ENCODE measurements at places on chromosomes 5 and 9.

GRCh38 chr5:147169901-147170300, 64.9 kb upstream of the STK32A start:
- DNase-seq: no peak

DNA sequence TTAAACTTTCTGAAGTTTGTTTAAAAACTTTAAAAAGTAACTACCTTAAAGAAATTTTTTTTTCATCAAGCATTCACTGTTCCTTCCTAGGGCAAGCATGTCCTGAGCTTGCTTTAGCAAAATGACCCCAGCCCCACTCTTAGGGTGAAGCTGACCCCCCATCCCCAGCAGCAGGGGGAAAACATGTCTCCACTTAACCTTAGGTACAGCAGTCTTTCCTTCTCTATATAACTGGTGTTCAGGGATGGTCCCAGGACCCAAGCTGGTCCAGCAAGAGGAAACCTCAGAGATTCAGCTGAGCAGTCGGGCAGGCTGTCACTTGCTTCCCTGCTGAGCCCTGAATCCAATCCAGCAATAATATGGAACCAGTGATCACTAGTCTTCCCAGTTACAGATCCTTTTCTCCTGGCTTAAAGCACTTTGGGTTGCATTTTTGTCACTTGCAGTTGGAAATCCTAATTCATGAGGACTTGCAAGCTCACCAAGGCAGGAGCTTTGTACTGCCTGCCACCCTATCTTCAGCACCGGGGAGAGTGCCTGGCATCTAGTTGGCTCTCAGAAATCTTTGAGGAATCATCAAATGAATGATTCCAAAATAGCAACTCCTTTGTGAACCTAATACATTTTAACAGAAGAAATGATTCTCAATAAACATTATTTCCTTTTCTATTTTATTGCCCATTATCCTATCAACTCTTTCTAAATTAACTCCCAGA, 91.2 kb downstream of the FSTL4 start:
- no peak for DNase-seq

DNA sequence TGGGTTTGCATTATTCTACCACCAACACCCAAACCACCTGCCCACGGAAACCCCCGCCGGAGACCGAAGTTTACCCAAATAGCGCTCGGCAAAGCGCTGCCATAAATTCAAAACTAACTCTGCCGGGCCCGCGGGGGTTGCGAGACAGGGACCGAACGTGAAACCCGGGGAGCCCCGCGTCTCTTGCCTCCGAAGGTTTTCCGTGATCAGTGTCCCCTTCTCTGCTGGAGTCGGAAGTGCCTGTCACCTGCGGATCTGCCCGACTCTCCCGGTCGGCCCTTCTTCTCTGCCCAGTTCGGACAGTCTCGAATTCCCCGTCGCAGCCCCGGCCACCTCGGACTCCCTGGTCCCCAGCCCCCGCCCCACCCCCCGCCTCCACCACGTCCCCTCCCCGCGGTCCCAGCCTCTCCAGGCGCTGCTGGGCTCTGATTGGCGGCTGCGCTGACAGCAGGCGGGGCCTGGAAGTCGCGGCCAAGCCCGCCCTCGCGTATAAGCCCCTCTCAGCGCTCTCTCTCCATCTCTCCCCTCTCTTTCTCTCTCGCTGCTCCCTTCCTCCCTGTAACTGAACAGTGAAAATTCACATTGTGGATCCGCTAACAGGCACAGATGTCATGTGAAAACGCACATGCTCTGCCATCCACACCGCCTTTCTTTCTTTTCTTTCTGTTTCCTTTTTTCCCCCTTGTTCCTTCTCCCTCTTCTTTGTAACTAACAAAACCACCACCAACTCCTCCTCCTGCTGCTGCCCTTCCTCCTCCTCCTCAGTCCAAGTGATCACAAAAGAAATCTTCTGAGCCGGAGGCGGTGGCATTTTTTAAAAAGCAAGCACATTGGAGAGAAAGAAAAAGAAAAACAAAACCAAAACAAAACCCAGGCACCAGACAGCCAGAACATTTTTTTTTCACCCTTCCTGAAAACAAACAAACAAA, at the start of gene RORB:
Gene RORB (plus strand): TSS at position 517 of the 929 bp plus-strand sequence. CDS start 642 bp downstream, outside the sequence.
- peak; percentile 66 for DNase-seq

DNA sequence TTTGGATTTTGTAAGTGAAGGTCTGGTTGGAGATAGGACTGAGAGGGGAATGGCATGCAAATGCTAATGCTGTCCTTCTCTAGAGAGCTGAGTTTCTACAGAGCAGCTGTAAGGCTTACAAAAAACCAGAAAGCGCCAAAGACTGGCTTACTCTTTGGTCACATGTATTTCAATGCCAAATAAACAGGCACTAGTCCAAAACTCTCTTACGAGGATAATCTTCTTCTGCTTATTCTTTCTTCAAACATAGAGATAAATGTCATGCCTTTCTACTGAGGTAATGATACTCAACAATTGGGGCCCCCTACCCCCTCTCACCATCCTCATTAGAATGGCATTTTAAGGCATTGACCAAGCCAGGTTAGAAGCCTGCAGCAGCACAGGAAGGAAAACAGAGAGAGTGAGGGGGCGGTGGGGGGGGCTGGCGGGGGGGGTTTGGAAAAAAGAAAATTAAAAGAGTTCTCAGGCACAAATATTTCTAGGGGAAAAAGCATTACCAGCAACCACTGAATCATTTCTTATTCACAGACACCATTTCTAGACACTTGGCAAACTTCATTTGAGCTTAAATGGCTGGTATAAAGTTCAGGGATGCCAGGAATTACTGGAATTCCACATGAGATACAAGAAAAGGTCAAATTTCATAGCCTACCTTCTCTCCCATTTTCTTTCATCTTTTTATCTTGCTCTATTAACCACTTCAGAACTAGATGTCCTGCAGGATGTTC, 34.0 kb downstream of the PUM3 start:
- peak; percentile 65 for DNase-seq

DNA sequence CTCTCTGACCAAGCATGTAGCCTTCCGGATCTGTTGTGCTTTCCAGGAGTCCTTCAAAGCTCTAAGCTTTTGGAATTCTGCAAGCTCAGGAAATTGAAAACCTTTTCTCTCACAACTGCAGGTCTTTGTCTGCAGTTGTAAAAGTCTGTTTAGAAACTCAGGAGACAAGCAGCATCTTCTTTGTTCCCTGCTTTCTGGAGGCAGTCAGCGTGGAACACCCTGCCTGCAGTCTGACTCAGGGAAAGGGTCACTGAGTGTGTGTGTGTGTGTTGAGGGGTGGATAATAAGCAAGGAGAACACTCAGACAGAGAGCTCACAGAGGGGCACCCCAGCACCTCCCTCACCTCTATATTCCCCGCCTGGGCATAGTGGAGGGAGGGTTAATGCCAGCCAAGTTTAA, 29.1 kb downstream of the KCNIP1 start:
- DNase-seq: peak; percentile 23

DNA sequence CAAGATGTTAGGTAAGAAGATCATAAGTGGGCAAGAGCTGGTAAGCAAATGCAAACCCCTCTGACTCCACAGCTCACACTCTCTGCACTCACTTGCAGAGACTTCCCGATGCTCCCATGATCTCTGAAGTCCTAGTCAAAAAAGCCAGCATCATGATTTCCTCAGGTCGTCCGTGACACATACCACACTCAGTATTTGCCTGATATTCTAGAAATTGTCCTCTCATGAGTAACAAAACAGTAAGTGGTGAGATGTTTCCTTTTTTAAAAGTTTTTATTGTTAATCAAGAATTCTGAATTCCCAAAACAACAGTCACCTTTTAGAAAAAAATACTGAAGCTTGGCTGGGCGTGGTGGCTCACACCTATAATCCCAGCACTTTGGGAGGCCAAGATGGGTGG, 194.6 kb downstream of the DENND1A start:
- no peak for DNase-seq

GRCh38 chr5:76590027-76590426, 33.2 kb downstream of the F2RL2 start:
- DNase-seq: no peak

DNA sequence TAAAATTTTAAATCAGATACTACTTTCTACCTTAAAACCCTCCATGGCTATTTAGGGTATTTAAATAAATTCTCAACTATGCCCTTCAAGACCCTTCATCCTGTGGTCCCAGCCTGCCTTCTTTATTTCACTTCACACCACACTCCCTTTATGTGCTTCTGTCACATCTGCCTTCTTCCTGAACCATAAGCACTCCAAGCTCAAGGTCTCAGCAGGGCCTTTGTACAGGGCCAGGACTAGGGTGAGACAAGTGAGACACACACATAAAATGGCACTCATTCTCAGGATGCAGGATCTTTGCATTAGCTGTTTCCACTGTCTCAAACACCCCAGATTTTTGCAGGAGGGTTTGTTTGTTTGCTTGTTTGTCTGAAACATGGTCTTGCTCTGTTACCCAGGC, 7.6 kb downstream of the ITK start:
- DNase-seq: no peak

- DNase-seq: no peak
Measured at GRCh38 chr9:83299571-83299970, 236.6 kb upstream of the RASEF start.

- no peak for DNase-seq
Measured at GRCh38 chr9:36749461-36749860, 176.8 kb downstream of the MELK start.

- DNase-seq: no peak
Measured at GRCh38 chr9:127509261-127509954, 58.1 kb downstream of the LRSAM1 start.

GRCh38 chr5:67095346-67096171, 101.0 kb downstream of the CD180 start:
- DNase-seq: no peak

DNA sequence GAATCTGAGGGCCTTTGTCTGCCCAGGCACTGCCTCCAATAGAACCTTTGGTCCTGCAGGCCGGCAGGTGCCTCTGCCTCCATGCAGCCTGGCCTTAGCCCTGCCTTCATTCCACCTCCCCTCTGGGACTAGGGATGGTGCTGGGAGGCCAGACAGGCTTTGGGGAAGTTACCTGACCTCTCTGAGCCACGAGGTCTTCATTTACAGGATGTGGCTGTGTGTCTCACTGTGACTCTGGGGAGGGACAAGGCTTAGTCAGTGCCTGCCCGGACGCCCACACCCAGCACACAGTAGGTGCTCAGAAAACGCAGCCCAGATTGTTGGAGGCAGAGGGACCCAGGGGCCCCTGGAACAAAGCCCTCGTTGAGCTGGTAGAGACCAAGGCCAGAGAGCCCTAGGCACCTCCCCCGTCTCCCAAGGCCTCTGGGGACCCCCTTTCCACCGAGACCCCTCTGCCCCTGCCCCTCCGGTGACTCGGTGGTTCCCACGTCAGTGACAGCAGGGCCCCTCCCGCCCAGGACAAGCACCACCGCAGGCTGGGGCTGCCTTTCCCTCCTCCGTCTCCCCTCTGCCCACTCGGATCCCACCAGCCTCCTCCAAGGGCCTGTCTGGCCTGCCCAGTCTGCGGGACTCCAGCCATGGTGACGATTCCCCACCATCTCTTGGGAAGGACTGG, 46.9 kb upstream of the EGFL7 start:
- no peak for DNase-seq

- no peak for DNase-seq
Measured at GRCh38 chr5:55051357-55051756, 27.3 kb downstream of the GZMK start.

- DNase-seq: peak; percentile 40
Measured at GRCh38 chr5:151825445-151825844, 53.7 kb downstream of the G3BP1 start.

DNA sequence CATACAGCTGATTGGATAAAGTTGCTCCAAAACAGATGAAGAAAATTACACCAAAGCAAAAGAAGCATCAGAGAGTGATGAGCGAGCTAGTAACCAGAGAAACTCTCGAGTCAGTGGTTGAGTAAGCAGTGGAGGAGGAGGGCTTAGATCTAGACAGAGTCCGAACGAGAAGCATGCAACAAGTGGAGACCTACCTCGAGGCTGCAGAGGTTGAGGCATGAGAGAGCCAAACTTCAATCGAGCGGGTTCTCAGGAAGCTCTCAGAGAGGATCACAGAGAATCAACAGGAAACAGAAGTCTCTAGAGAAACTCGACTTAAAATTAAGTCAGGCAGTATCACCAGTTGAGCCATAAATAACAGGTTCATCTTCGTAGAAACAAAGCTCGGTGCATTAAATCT, 6.1 kb downstream of the RUSC2 start:
- no peak for DNase-seq

DNA sequence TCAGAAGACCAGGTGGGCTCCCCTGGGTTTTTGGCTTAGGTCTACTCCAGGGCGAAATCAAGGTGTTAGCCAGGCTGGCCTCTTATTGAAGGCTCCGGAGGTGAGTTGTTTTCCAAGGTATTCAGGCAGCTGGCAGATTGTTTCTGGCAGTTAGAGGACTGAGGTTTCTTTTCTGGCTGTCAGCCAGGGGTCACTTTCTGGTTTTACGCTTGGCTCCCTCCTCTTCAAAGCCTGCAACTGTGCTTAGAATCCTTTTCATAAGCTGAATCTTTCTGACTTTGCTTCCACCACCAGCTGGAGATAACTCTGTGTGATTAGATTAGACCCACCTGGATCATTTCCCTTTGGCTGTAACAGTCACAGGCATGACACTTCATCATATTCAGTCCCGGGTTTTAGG, 24.6 kb downstream of the RFK start:
- DNase-seq: no peak

GRCh38 chr5:20609126-20609525, 621.1 kb upstream of the CDH18 start:
- DNase-seq: no peak

- peak; percentile 71 for DNase-seq
Measured at GRCh38 chr5:135578685-135579341, at the start of gene CXCL14. Gene CXCL14, minus strand, starts transcription at chr5:135578991. Its CDS starts 213 bp downstream, at chr5:135578778.

- no peak for DNase-seq
Measured at GRCh38 chr9:133032171-133032570, 1.4 kb downstream of the GTF3C5 start.

GRCh38 chr9:123453076-123453667, 97.2 kb downstream of the CRB2 start:
- DNase-seq: no peak

DNA sequence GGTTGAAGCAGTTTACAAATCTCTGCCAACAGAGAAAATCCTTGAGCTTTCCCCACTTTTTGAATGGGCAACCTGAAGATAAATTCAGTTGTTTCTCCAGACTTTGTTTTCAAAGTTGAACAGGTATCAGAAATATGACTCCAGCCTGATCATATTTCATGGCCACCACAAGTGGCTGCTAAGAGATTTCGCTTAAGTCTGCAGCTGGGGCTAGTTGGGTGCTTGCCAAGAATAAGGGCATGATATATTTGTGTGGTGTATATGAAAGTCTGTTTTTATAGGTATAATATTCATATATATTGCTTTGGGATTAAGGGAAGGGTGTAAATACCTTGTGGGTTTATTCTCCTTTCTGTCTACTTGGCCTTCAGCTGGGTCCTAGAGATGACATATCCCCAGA, 168.4 kb upstream of the GDNF start:
- DNase-seq: no peak

GRCh38 chr5:37015795-37016666, 139.5 kb downstream of the NIPBL start:
- DNase-seq: no peak

GRCh38 chr5:39691993-39692392, 267.2 kb upstream of the DAB2 start:
- DNase-seq: no peak

DNA sequence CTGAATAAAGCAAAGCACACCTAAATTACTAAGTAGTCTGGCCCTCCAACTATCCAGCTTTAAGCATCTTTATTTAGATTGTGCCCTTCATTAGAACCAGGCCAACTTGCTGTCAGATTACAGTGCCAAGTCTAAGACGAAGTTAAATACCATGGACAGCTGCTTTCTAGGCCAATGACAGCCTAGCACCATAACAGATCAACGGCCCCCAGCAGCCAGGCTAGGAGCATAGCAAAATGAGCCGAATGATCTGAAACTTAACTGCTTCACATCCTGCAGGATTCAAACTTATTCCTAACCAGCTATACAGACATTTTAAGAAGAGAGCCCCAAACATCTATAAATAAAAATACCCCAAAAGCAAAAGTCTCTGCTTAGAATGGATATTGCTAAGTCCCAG, 6.8 kb downstream of the SLC24A2 start:
- DNase-seq: no peak

All from NT2/D1 (cell line).